Endothelial cell (in vitro differentiated cells): ENCODE measurements at places on chromosomes 3 and 15. TPM values are rescaled to one million over a fixed set of nuclear protein-coding genes. Genes with fewer than 3 reads are reported as not detected.

CHRFAM7A gene
- 1.9 TPM for total RNA-seq

- H3K4me1 ChIP-seq = no peaks in the 10 kb centered on the region
- H3K4me3 ChIP-seq = no peak overlapping the region
- no peaks in the 10 kb centered on the region for H3K36me3 ChIP-seq
- no peak overlapping the region for H3K27ac ChIP-seq
Observed at GRCh38 chr3:171491361-171491760, 31.2 kb upstream of the TNIK start.

- DNase-seq = no peak
- H3K36me3 ChIP-seq = peaks cover 8% of the 10 kb centered on the region
- H3K4me1 ChIP-seq = peaks cover 55% of the 10 kb centered on the region
- peaks cover 6% of the 10 kb centered on the region for H3K27me3 ChIP-seq
- H3K27ac ChIP-seq = no peak overlapping the region
Observed at GRCh38 chr3:41117398-41117870, 81.9 kb upstream of the CTNNB1 start.

GRCh38 chr3:195895078-195895860 lies 13.1 kb downstream of the TNK2 start:
- peak overlapping the region; percentile 94 for H3K4me3 ChIP-seq
- H3K36me3 ChIP-seq = peaks cover 7% of the 10 kb centered on the region
- H3K27ac ChIP-seq = peak overlapping the region; percentile 90
- DNase-seq = peak; percentile 64

DNA sequence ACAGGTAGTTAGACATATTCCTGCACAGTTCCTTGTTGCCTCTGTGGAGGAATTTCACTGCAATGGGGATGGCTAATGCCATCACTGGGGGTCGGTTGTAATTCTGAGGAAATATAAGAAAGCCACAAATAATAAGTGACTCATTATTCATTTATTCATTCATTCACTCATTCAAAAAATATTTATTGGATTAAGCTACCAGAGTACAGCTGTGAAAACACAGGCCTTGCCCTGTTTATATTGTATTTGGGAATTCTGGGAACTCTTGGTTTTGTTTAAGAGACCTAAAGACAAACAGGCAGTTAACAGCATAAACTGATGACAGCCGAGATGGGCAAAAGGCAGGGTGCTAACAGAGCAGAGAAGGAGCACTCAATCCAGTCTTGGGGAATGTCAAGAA lies 23.6 kb downstream of the PTX3 start:
- no peak overlapping the region for H3K27ac ChIP-seq
- H3K36me3 ChIP-seq = no peaks in the 10 kb centered on the region
- DNase-seq = no peak
- H3K27me3 ChIP-seq = no peaks in the 10 kb centered on the region

- DNase-seq = no peak
- peaks cover 12% of the 10 kb centered on the region for H3K4me1 ChIP-seq
- no peaks in the 10 kb centered on the region for H3K36me3 ChIP-seq
- peaks cover 6% of the 10 kb centered on the region for H3K27me3 ChIP-seq
Observed at GRCh38 chr3:8416965-8417364, 84.7 kb upstream of the LMCD1 start.

GRCh38 chr3:12967606-12968351 lies 105.5 kb downstream of the IQSEC1 start:
- H3K27ac ChIP-seq = peak overlapping the region; percentile 75
- peaks cover 13% of the 10 kb centered on the region for H3K27me3 ChIP-seq
- H3K36me3 ChIP-seq = no peaks in the 10 kb centered on the region
- DNase-seq = peak; percentile 87
- peaks cover 45% of the 10 kb centered on the region for H3K4me1 ChIP-seq
- H3K4me3 ChIP-seq = peak overlapping the region; percentile 88

GRCh38 chr3:46734773-46735172 lies 17.1 kb upstream of the PRSS50 start:
- H3K27me3 ChIP-seq = no peaks in the 10 kb centered on the region
- no peak overlapping the region for H3K4me3 ChIP-seq
- no peaks in the 10 kb centered on the region for H3K4me1 ChIP-seq
- no peak for DNase-seq
